ENCODE measurements at places on chromosomes 7 and 10.

- DNase-seq = no peak
Observed at GRCh38 chr7:55556492-55556891, 15.8 kb downstream of the VOPP1 start.

DNA sequence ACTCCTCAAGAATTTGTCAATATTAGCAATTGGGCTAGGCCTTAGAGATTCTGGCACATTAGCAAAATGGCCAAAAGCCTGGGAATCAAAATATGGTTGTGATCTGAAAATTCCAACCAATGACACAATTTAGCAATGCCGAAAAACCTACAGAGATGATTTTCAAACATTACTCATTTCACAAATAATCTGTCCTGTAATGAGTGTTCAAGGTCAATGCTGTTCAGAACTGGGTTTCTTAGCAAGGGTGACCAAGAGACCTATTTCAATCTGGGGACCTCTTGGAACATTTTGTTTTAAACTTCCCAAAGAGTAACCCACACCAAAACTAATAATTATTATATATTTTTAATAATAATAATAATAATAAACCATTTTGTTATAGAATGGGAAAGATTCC lies 24.1 kb downstream of the ELMO1 start:
- DNase-seq = no peak

DNA sequence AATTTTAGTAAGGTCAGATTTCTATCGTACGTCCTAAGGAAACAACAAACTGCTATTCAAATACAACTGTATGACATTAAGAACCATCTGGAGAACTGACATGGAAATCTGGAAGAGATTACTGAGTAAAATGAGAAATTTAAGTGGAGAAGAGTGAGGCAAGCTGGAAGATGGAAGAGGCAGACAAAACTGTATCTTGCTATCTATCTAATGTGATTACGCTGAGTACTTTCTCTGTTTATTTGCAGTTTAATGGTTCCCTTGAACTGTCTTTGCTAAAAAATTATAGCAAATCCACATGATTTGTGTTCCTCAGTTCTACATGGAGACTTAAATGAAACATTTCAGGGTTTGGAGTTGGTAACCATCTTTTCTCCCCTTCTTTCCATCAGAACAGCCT lies 927.1 kb upstream of the MBL2 start:
- DNase-seq = no peak

DNA sequence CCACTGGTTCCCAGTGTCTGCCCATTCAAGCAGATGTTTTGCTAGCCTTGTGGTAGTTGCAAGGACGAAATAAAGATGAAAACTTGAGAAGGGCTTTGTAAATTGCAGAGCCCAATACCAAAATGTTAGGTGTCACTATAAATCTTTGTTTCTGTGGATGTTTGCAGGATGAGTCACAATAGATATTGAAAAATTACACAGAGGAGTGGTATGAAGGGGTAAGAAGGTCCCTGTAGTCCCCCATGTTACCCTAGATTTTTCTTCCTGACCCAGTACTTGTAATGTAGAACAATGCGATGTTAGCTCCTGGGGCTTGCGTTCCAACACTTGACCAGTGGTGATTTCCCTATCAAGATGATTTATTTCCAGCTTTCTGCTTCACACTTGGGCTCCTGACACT lies 102.6 kb upstream of the LYZL1 start:
- DNase-seq = no peak

GRCh38 chr10:7855205-7855604 lies 36.9 kb downstream of the TAF3 start:
- no peak for DNase-seq

GRCh38 chr10:99849057-99849456 lies 66.6 kb downstream of the ABCC2 start:
- DNase-seq = no peak

DNA sequence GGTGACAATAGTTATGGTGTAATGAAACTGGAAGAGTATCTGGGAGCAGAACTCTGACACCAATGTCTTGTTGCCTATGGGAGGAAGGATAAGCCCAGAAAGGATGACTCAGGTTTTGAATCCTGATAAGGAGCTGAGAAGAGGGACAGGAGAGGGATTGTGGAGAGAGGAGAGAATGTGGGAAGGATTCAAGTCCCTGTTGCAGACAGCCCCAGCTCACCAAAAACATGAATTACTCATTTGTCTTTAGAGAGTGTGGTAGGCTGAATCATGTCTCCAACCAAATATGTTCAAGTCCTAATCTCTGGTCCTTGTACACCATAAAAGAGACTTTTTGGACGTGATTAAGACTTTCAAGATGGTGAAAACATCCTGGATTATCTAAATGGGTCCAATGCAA lies 206.9 kb upstream of the PHYHIPL start:
- DNase-seq = no peak

Measured in midbrain (tissue), 1 donor.